ENCODE measurements at places on chromosomes 4 and X. TPM values are rescaled to one million over a fixed set of nuclear protein-coding genes. Genes with fewer than 3 reads are reported as not detected.

DNA sequence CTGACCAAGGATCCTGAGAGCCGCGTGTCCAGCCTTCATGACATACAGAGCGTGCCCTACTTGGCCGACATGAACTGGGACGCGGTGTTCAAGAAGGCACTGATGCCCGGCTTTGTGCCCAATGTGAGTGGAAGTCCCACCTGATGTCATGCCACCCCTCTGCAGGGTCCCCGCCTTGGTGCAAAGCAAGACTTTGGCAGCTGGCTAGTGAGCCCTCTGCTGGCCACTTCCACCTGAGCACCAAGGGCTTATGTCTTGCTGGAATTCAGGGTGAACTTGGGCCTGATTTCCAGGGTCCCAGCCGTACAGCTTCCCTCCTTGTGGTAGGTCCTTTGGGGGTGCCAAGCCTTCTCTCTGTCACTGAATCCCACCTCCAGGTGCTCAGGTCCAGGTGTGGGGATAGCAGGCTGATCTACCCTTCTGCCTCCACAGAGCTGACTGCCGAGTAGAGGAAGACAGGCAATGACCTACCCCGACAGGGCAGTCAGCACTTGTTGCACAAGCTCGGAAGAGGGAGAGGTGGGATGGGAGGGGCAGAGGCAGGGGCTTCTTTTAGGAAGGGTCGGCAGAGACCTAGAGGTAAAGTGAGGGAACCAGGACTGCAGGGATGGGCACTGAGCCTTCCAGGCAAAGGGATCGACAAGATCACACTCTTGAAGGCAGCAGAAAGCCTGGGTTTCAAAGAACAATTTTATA is 248.1 kb downstream of the EVC2 start:
- DNase-seq, result no peak
- H3K4me1 ChIP-seq, result no peaks in the 10 kb centered on the region
- H3K36me3 ChIP-seq, result no peaks in the 10 kb centered on the region
- H3K27ac ChIP-seq, result no peak overlapping the region
- H3K4me3 ChIP-seq, result no peak overlapping the region
- no peaks in the 10 kb centered on the region for H3K27me3 ChIP-seq

The KDR gene
- not detected for total RNA-seq

DNA sequence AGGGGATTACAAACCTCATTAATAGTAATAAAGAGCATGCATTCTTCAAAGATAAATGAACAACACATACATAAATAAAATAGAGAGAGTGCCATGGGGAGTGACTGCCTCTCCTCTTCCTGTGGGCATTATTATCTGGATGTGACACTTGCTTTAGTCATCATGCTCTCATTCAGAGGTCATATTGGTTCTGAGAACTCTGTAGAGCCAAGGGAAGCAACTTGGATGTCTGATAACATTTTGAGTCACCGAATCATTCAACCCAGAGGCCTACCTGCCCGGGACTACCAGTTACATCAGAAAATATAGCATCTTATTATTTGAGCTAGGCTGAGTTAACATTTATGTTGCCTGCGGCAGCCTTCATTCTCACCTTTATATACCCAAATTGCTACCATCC is 489.5 kb downstream of the STIM2 start:
- H3K36me3 ChIP-seq, result no peaks in the 10 kb centered on the region
- no peaks in the 10 kb centered on the region for H3K4me1 ChIP-seq
- H3K27me3 ChIP-seq, result no peaks in the 10 kb centered on the region
- no peak overlapping the region for H3K27ac ChIP-seq
- H3K4me3 ChIP-seq, result no peak overlapping the region

GRCh38 chrX:56728752-56729151 is 291 bp upstream of the NBDY start:
- H3K27ac ChIP-seq, result no peak overlapping the region
- H3K36me3 ChIP-seq, result no peaks in the 10 kb centered on the region
- no peak for DNase-seq
- no peaks in the 10 kb centered on the region for H3K27me3 ChIP-seq
- peak overlapping the region; percentile 56 for H3K4me3 ChIP-seq

DNA sequence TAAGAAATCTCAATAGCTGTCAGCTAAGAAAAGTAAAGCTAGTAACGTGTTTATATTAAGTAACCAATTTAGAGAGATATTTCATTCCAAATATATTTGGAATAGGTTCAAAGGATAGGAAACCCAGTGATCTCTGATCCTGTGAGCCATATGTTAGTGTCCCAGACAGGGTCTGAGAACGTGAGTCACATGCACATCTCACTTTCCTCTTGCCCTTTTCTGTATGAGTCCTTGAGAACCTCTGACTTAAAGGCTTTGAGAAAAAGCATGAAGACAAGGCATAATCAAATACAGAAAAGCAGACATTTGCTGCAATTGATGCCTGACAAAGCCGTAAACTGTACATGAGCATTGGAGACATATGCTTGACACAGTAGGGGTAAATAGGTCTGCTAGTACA is 655.1 kb upstream of the ADGRL3 start:
- H3K4me1 ChIP-seq, result no peaks in the 10 kb centered on the region
- H3K27ac ChIP-seq, result no peak overlapping the region
- H3K4me3 ChIP-seq, result no peak overlapping the region

DNA sequence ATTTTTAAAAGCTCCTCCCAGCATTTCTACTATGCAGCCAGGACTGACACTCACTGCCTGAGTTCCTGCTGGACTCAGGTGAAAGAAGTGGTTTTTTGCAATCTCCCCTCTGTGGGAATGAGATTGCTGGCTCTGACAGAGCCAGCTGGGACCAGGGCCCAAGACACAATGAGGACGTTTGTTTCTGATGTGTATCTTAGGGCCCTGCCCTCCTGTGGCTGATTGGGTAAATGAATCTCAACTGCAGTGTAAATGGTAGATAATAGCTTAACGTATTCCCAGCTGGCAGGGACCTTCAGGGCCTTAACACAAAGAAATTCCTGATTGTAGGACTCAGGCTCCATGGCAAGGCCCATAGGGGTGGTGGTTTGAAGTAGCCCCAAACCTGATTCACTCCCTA is 85.8 kb upstream of the PRPS1 start:
- no peak overlapping the region for H3K27ac ChIP-seq
- no peak for DNase-seq
- no peaks in the 10 kb centered on the region for H3K4me1 ChIP-seq
- no peak overlapping the region for H3K4me3 ChIP-seq

DNA sequence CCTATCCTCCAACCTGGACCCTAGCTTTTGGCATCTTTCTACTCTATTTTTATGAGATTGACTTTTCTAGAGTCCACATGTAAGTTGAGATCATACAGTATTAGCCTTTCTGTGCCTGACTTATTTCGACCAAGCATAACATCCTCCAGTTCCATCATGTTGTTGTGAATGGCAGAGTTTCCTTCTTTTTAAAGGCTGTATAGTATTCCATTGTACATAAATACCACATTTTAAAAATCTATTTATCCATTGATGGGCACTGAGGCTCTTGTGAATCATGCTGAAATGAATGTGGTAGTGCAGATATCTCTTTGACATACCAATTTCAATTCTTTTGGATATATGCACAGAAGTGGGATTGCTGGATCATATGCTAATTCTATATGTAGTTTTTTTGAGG is 40.3 kb upstream of the STIM2 start:
- H3K4me1 ChIP-seq, result no peaks in the 10 kb centered on the region
- no peaks in the 10 kb centered on the region for H3K36me3 ChIP-seq
- DNase-seq, result no peak

- no peaks in the 10 kb centered on the region for H3K36me3 ChIP-seq
- H3K27me3 ChIP-seq, result no peaks in the 10 kb centered on the region
- H3K4me1 ChIP-seq, result no peaks in the 10 kb centered on the region
- DNase-seq, result no peak
- H3K4me3 ChIP-seq, result no peak overlapping the region
These were observed 46.8 kb downstream of the STEEP1 start for GRCh38 chrX:119518371-119518770.

DNA sequence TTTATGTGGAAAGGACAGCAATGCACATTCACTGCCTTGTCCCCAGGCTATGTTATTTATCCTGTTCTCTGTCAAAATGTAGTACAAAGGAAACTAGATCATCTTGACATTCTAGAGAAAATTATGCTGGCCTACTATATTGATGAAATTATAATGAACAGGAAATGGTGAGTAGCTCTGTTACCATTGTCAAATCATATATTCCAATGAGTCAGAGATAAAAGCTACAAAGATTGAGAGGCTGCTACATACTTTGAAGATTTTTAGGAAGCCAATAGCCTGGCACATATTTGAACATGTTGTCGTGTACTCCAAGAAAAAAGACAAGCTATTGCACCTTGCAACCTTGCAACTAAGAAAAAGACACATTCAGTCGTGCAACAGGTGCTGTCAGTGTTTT is 52.7 kb upstream of the TET2 start:
- H3K4me3 ChIP-seq, result no peak overlapping the region
- peaks cover 5% of the 10 kb centered on the region for H3K4me1 ChIP-seq
- H3K27me3 ChIP-seq, result no peaks in the 10 kb centered on the region
- DNase-seq, result no peak
- no peak overlapping the region for H3K27ac ChIP-seq
- H3K36me3 ChIP-seq, result no peaks in the 10 kb centered on the region

The LRCH2 gene
- 0.03 TPM for total RNA-seq

GRCh38 chr4:111836601-111837000 is 308.7 kb upstream of the FAM241A start:
- no peak overlapping the region for H3K4me3 ChIP-seq
- no peaks in the 10 kb centered on the region for H3K27me3 ChIP-seq
- no peaks in the 10 kb centered on the region for H3K4me1 ChIP-seq

The FATE1 gene
- total RNA-seq, result not detected

The PHEX gene
- total RNA-seq, result 0.16 TPM

DNA sequence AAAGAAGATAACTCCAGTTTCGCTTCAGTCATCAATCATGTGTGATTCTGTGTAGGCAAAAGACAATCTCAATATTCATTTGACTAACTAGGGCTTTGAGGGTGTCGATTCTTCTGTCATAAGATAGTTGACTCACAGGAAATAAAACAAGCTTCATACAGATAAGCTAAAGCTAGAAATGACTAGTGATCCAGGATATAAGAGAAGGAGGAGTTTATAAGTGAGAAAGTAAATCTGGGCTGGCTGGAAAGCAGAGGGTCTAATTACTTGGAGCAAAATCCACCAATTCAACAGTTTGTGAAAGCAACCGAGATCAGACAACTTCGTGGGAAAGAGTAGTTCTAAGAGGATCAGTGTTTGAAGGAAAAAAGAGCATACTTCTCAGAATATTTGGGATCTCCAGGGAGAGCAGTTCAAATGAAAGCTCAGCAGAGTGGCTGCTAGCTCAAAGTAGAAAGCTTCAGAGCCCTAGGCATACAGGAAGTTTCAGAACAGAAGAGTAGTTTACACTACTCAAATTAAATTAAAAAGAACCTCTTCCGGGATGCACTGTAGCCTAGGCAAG is 429.3 kb downstream of the INPP4B start:
- H3K27ac ChIP-seq, result no peak overlapping the region
- DNase-seq, result no peak
- H3K4me1 ChIP-seq, result no peaks in the 10 kb centered on the region

DNA sequence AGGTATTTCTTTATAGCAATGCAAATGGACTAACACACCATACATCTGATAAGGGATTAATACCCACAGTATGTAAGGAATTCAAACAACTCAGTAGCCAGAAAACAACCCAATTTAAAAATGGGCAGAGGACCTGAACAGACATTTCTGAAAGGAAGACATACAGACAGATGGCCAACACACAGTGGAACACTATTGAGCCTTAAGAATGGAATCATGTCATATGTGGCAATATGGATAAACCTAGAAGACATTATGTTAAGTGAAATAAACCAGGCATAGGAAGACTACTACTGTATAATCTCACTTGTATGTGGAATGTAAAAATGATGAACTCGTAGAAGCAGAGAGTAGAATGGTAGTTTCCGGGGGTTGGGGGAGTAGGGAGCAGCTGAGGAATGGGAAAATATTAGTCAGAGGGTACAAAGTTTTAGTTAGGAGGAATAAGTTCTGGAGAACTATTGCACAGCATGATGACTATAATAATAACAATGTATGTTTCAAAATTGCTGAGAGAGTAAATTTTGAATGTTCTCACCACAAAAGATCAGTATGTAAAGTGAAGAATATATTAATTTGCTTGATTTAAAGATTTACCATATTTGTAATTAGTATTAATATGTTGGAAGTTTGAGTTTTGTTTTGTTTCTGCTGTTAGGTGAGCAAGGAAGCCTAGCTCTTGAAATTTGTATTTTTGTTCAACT is 25.2 kb downstream of the WDR44 start:
- H3K27me3 ChIP-seq, result no peaks in the 10 kb centered on the region
- H3K4me1 ChIP-seq, result no peaks in the 10 kb centered on the region
- DNase-seq, result no peak
- no peak overlapping the region for H3K27ac ChIP-seq

The CAPN6 gene
- total RNA-seq, result 0.05 TPM

DNA sequence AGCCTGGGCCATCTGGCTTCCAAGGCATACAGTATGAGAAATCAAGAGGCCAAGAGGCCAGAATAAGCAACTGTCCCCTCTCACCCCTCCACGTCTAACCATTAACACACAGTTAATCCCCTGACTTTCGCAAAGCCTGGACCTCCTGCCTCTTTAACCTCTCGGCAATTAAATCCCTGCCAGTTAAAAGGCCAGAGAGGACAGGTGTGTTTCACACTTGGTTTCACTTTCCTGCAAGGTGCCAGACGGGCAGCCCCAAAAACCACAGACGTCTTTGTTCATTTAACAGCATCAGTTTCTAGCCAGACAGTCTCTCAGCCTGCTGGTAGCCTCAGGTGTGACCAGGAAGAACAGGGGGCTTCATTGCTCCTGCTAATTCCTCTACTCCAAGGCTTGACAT is 91.1 kb upstream of the KIT start:
- H3K36me3 ChIP-seq, result no peaks in the 10 kb centered on the region
- H3K4me1 ChIP-seq, result no peaks in the 10 kb centered on the region
- DNase-seq, result no peak
- no peak overlapping the region for H3K27ac ChIP-seq
- H3K4me3 ChIP-seq, result no peak overlapping the region

- no peak overlapping the region for H3K4me3 ChIP-seq
- DNase-seq, result no peak
- no peak overlapping the region for H3K27ac ChIP-seq
- no peaks in the 10 kb centered on the region for H3K36me3 ChIP-seq
- H3K27me3 ChIP-seq, result no peaks in the 10 kb centered on the region
These were observed 119.5 kb downstream of the ARSF start for GRCh38 chrX:3160756-3161155.

- no peak overlapping the region for H3K27ac ChIP-seq
- H3K4me3 ChIP-seq, result no peak overlapping the region
- H3K36me3 ChIP-seq, result no peaks in the 10 kb centered on the region
- peaks cover 2% of the 10 kb centered on the region for H3K27me3 ChIP-seq
- no peaks in the 10 kb centered on the region for H3K4me1 ChIP-seq
- no peak for DNase-seq
These were observed 71.4 kb upstream of the TTC29 start for GRCh38 chr4:147017081-147017480.

GRCh38 chrX:75642811-75643361 is 120.0 kb upstream of the ZDHHC15 start:
- no peaks in the 10 kb centered on the region for H3K4me1 ChIP-seq
- no peaks in the 10 kb centered on the region for H3K36me3 ChIP-seq
- no peaks in the 10 kb centered on the region for H3K27me3 ChIP-seq

The OCIAD2 gene
- 14.3 TPM for total RNA-seq

The KCNIP4 gene
- not detected for total RNA-seq

GRCh38 chr4:143773998-143774895 is 73.8 kb upstream of the FREM3 start:
- no peak overlapping the region for H3K4me3 ChIP-seq
- H3K4me1 ChIP-seq, result no peaks in the 10 kb centered on the region
- no peaks in the 10 kb centered on the region for H3K27me3 ChIP-seq
- H3K27ac ChIP-seq, result no peak overlapping the region
- peak; percentile 54 for DNase-seq

All from SJSA1 (cell line).